ENCODE measurements at places on chromosomes 11 and 22.

GRCh38 chr11:1392111-1392510 is 2.4 kb downstream of the BRSK2 start:
- DNase-seq = no peak

DNA sequence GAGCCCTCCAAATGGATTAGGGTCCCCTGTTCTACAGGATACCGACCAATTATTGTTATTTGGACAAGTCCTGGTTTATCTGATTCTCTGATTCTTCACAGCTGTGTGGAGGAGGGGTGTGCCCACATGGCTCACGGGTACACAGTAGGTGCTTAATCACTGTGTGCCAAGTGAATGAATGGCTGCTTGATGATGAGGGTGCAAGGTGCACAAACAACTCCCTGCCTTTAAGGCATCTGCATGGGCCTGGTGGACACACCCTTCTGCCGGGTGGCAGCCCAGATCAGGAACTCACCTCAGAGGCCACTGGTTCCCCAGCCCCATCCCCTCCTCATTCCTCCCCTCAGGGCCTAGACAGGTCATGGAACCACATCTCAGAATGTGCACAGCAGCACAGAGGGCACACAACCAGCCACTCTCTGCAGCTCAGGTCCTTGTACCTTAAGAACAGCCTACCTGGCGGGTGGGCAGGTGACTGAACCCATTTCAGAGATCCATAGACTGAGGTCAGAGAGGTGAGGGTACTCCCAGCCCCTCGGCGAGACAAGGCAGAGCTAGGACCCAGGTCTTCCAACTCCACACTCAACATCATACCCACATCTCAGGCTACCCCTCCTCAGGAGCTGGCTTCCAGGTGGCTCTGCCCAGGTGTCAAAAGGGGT is 50.3 kb downstream of the SHANK2 start:
- no peak for DNase-seq

DNA sequence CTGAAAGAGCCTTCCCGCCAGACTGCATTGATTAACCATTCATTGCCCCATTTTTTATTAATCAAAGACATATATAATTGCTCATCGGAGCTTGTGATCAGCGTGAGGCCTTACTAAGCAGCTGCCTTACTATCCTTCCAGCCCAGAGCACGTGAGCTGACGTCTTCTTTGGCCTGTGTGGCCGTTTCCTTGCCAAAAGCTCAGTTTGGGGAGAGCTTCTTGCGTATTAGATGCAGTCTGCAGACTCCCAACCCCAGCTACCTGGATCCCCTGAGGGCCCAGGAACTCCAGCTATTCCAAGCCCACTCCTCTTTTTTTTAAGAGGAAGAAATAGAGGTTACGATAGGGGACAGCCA is 784 bp upstream of the SLC43A3 start:
- no peak for DNase-seq

- peak; percentile 94 for DNase-seq
Observed at GRCh38 chr22:41998361-41999261, at the start of gene WBP2NL. Gene WBP2NL, plus strand, starts transcription at chr22:41998788. Its CDS starts 31 bp downstream, at chr22:41998819.

DNA sequence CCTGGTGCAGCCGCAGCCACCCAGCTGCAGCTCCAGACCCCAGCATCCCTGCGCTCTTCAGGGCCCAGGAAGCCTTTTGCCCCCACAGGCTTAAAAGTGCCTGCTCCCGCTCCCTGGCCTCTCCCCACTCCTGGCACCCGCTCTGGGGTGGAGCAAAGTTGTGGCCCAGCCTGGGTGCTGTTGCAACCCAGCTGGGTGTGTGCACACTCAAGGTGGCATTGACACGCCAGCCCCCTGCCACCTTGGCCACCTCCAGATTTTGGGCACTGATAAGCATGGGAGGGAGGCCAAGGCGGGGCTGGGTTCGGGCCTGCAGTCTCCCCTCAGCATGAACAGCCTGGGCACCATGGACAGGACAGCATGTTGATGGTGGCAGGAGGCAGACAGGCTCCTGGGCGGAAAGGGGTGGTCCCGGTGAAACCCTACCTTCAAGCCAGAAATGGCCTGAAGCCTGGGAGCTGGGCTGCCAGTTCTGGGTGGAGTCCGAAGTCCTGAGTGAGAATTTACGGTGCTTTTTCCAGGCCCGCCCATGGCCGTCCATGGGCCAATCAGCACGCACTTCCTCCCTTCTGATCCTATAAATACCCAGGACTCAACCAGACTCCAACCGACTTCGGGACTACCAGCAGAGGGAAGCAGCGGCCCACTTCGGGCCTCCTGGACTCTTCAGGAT is 23.6 kb upstream of the RNASEH2C start:
- DNase-seq = no peak

DNA sequence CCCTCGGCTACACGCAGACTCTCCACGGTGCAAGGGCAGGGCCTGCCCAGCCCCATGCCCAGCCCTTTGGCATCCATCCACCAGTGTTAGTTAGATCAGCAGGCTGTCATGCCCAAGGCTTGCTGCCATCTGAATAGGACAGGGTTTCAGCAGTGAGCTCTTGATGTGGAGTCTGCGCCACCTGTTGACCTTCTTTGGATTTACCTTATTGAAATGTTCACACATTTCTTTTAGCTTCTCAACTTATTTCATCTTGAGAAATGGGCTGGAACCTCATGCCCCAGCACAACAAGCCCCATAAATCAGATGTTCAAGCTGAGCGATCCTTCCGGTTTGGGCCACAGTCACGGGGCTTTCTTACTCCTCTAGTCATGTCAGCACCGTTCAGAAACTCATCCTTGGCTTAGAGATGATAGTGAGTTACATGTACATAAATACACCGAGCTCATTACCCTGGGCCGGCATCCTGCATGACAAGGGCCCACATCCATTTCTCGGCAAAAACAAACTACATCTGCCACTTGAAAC is 61.7 kb downstream of the PARVB start:
- no peak for DNase-seq

DNA sequence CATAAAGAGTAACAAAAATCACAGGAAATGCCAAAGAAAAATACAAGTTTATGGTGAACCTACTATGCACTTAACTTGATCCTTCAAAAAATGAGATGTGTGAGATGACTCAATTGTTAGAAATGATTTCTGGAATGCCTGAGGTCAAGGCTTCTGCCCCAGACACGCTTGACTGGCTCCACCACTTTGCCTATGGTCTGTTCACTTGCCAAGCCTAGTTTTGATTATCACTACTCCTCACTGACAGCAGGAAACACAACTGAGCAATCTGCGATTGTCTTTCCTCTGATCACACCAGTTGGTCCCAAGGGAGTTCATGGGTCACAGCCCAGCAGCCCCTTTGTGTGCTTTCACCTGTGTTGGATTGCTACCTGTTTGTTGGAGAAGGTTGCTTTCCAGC is 20.6 kb upstream of the PRDM10 start:
- DNase-seq = no peak

DNA sequence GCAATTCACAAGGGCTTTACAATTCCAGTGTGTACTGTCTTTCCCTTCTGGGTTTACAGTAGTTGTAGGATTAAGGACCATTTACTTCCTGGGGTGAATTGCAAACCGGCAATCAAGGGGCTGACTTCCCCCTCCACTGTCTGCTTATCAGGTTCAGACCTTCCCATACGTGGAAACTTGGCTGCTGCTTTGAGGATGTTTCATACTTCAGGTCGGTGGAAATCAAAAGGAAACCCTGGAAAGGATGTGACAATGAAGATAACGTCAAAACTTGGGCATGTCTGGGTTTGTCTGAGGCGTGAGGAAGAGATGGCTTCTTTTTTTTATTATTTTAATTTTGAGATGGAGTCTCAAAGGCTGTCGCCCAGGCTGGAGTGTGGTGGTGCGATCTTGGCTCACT is 2.1 kb upstream of the RTCB start:
- no peak for DNase-seq

- DNase-seq = no peak
Observed at GRCh38 chr22:39809772-39810557, 83.6 kb downstream of the ENTHD1 start.

- no peak for DNase-seq
Observed at GRCh38 chr11:106619320-106619990, 398.8 kb downstream of the GUCY1A2 start.

DNA sequence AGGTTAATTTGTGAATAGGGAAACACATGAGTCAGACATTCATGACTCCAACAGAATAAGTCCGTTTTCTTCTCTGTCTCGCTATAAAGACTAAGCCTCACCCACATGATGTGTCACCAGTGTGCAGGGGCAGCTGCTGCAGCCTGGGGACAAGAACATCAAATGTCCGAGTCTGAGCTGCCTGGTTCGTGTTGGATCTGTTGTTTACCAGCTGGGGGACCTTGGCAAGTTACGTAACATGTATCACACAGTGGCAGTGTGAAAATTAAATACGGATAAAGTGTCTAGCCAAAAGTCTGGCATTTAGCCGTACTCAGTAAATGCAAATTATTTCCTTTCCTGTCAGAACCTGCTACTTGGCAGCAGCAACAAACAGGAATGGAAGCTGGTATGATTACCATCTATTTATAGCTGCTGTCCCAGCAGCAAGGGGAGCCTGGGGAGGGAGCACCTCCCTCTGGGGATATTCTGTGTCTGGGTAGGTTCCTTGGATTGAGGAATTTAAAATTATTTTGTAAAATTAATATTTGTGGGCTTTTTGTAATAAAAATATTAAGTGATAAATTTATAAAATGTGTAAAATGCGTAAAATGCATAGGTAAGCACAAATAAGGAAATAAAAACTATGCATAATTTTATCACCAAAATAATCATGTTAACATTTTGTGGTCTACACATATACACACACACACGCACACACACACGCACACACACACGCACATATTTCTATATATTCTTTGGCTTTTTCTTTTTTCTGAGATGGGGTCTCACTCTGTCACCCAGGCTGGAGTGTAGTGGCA is 1.3 kb upstream of the CLDN25 start:
- DNase-seq = no peak

GRCh38 chr22:19394274-19395050 is 37.1 kb downstream of the HIRA start:
- no peak for DNase-seq

DNA sequence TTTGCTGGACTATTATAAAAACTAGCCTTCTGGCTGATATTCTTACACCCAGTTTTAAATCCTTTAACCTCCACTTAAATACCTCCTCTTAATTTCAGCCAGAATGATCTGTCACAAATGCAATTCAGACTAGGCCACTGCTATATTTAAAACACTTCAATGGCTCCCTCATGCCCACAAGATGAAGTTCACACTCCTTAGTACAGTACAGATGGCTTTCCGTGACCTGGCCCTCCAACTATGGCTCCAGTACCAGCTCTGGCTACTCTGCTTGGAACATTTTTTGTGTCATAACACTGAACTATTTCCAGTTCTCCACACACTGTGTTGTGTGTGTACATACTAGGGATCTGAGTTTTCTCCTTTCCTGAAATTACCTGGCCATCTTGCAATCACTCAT is 353.4 kb downstream of the SOX6 start:
- no peak for DNase-seq

- DNase-seq = no peak
Observed at GRCh38 chr22:27880778-27881394, 38.2 kb downstream of the PITPNB start.

GRCh38 chr22:17120711-17121232 is 388 bp downstream of the TMEM121B start:
- no peak for DNase-seq

GRCh38 chr22:38313384-38313955 is 3.8 kb downstream of the CSNK1E start:
- DNase-seq = no peak

DNA sequence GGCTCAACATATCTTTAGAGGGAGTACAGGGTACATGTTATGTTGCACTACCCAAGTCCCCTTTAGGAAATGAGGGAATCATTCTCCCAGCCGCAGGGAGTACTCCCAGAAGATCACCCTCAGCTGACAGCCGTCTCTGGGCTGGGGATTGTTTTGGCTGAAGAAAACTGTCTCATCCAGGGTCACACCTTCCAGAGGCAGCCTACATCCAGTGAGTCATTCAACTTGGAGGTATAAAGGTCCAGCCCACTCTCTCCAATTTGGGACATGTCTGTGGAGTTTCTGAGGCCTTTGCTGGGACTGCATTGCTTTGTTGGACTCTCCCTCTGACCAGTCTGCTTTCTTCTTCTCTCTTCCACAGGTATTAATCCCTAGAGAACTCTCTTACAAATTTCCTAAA is 42.1 kb downstream of the RASSF10 start:
- no peak for DNase-seq

GRCh38 chr22:47632701-47633100 is 870.3 kb downstream of the TBC1D22A start:
- no peak for DNase-seq

DNA sequence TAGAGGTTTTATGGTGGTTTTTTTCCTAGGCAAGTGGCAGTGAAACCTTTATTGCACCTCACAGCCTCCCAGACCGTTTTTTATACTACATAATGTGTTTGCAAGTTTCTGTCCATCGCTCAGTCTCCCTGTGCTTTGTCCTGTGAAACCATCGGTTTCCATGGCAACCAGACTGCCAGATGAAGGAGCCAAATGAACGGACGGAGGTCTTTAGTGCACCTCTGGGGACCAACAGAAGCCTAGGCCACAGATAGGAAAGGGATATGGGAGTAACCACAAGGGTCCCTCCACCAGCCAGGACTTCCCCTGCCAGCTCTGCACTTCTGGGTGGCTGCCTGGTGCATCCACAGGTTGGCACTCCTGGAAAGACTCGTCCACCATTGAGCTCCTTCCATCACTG is 165.0 kb downstream of the CHST1 start:
- no peak for DNase-seq

GRCh38 chr11:82811369-82811768 is 77.7 kb upstream of the FAM181B start:
- no peak for DNase-seq

DNA sequence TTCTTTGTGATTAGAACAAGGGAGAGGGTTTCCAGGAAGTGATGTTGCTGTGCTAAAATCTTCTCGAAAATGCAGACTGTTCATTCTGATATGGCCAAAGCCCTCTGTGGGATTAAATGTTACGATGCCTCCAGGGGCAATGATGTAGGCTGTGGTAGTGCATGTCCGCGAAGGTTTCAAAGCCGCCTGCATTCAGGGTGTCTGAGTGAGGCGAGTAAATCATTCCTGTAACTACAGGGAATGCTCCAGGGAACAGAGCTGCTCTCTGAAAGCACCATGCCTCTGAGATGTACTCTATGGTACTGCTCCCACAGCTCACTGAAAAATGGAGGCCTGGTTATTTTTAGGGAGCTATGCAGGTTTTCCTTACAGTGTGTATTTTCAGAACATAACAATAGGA is 21.2 kb downstream of the PDGFD start:
- no peak for DNase-seq

GRCh38 chr11:120261321-120261720 is 21.4 kb downstream of the POU2F3 start:
- no peak for DNase-seq

GRCh38 chr11:66172146-66172545 is 96.3 kb upstream of the RAB1B start:
- DNase-seq = no peak

DNA sequence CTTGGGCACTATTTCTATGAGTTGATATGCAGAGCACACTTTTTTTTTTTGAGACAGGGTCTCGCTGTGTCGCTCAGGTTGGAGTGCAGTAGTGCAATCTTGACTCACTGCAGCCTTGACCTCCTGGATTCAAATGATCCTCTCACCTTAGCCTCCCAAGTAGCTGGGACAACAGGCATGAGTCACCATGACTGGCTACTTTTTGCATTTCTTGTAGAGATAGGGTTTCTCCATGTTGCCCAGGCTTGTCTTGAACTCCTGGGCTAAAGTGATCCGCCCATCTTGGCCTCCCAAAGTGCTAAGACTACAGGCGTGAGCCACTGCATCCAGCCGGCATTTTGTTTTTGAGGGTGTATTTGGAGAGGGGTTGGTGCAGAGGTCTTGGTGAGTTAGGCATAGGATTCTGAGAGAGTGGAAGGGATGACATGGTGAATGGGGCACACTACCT is 29.9 kb upstream of the MTCH2 start:
- no peak for DNase-seq

Measured in activated CD8-positive, alpha-beta memory T cell treated with anti-CD3 and anti-CD28 coated beads for 24 hours (primary cell).